ENCODE measurements at places on chromosomes 1 and 21.
A peak's percentile ranks its signal among the peaks of the same experiment; 100 is the strongest.

GRCh38 chr1:101317590-101317989, 80.8 kb downstream of the S1PR1 start:
- no peak for DNase-seq

- no peak for DNase-seq
Observed at GRCh38 chr21:41589620-41590175, 81.7 kb upstream of the TMPRSS2 start.

GRCh38 chr21:45996311-45997204, 15.0 kb downstream of the COL6A1 start:
- DNase-seq: no peak

- no peak for DNase-seq
Observed at GRCh38 chr1:223848536-223848935, 2.8 kb upstream of the TP53BP2 start.

DNA sequence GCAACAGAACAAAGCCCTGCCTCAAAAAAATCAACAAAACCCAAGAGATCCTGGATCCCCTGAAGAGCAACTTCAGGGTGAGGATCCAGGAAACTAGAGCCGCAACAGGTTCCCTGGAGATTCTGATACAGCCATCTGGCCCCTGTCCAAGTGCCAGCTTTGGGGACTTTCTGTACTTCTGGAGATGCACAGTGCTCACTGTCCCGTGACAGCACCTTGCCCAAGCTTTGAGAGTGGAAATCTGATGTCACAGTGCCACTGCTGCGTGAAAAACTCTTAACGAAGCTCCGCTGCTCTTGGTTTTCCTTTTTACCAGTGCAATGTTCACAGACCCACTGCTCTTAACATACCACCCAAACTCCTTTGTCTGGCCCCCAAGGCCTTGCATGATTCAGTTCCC, 26.3 kb downstream of the STK40 start:
- DNase-seq: no peak

GRCh38 chr21:46297338-46298271, 11.5 kb downstream of the YBEY start:
- no peak for DNase-seq

DNA sequence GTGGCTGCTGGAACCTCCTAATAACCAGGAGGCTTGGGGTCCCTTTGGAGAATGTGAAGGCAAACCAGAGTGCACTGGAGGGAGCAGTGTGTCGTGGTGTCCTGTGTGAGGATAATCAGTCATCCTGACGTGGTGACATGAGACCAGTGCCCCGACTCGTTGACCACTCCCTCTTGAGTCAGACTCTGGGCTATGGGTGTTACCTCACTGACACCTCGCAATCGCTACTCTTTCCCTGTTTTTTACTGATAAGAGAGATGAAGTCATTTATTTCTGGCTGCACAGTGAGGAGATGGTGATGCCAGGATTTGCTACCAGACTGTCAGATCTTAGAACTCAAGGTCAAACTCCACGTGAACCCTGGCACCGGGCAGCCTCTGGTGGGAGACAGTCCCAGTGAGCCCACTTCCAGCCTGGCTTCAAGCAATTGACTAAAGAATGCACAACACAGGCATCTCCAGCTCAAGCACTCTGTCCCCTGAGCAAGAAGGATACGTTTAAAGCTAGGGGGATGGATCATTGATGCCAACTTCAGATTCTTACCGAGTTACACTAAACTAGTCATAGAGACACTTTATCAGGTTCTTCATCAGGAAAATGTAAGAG, 30.3 kb downstream of the UBASH3A start:
- no peak for DNase-seq

DNA sequence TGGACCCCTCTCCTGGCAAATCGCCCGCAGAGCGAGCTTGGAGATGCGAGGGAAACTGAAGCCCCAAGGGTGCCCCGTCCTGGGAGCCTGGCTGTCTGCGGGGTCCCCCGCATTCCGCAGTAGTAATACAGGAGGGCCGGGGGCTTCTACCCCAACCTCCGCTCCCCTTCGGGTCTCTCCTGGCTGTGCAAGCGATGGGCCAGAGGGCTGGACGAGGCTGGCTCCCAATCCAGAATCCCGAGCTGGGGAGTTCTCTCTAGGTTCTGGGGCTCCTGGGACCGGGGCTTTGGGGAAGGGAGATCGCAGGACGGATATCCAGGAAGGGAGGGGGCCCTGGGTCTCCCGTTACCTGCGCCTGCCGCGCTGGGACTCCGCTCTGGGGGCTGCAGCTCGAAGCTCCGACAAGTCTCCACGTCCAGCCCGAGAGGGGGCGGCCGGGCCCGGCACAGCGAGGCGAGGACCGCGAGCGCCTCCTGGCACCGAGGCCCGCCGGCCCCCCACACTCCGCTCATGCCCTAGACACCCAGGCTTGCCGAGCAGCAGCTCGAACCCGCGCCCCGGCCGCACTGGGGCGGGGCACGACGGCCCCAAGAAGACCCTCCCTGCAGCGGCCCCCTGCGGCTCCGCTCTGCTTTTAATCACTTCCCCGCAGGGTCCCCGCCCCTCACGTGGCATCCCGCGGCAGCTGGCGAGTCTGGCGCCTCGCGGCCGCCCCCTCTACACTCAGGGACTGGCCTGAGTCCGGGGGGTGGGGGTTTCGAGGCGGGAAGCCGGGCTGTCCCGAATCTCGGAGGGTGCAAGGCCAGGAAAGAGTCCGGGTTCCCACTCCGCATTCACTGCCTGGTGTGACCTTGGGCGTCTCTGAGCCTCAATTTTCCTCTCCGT, at the start of gene SYT6:
Gene SYT6 (minus strand): TSS at position 609 of the 885 bp plus-strand sequence. CDS start 97 bp downstream, at position 512.
- DNase-seq: no peak

- no peak for DNase-seq
Observed at GRCh38 chr1:169214598-169214997, 108.1 kb downstream of the ATP1B1 start.

- DNase-seq: no peak
Observed at GRCh38 chr1:1603671-1604373, 3.9 kb upstream of the FNDC10 start.

DNA sequence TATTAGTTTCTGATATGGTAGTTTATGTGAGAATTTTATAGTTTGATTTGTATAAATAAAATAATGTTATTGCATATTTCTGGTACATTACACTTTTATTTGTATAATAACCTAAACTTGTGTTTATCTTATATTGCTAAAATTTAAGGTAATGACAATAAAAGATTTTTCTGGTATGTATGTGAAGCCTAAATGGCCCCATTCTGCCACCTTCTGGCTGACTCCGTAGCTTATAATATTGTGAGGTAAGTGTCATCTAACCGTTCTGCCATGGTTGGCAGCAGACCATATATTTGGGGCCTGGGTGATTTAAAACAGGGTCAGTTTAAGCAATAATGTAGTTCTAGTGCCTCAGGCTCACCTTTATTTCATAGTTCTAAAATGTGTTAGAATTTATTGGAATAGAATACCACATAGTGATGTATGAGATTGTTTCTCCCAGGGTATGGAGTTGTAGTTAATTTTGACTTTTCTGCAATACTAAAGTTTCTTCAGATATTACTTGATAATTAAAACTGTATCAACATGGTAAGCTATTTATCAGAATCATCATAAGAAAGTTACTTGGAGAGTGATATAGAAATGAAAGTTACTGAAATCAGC, 21.2 kb upstream of the PRKACB start:
- peak; percentile 26 for DNase-seq

DNA sequence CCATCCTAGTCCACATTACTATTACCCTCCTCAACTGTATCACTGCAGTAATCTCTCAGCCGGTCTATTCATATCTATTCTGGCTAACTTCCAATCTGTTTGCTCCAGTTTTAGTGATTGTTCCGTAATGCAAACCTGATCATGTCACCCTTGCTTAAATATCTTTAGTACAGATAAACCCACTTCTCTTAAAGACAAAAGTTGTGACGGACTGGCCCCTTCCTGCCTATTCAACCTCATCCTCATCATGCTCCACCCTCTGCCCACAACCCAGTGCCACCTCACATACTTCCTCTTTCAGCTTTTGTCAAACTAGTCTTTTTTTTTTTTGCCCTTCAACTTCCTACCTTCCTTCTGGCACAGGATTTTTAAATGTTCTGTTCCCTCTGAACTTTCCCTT, 2.8 kb upstream of the C1orf162 start:
- DNase-seq: peak; percentile 11

DNA sequence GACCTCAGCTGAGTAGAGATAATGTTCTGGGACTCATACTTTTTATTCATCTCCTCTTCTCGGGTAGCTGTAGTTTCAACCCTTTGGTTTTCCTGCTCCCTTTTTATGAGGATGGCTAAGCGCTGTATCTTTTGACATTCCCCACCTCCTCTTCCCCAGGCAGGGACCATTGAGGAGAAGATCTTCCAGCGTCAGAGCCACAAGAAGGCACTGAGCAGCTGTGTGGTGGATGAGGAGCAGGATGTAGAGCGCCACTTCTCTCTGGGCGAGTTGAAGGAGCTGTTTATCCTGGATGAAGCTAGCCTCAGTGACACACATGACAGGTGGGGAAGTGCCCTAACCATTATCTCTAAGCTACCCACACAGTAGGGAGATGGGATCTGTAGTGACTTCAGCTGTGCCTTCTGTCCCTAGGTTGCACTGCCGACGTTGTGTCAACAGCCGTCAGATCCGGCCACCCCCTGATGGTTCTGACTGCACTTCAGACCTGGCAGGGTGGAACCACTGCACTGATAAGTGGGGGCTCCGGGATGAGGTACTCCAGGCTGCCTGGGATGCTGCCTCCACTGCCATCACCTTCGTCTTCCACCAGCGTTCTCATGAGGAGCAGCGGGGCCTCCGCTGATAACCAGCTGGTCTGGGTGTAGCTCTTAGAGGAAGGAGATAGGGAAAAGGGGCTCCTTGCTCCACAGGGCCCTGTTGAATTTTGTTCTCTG, 25.6 kb downstream of the LRRC41 start:
- DNase-seq: no peak

DNA sequence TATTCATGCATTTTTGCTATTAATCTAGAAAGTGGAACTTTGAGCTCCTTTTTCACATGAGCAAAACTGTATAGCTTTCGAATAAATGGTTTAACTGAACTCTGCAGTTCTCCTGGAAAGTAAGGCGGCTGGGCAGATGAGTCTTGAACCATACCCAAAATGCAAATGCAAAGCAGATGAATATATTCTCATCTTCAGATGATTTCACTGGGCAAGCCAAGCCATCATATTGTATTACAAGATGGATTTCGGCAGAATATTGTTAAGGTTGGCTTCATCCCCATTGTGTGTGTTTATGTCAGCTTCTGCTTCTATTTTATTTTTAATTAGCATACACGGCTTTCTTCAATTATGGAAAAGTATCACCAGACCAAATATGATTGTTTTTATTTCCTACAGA, 209.6 kb downstream of the GREM2 start:
- no peak for DNase-seq

DNA sequence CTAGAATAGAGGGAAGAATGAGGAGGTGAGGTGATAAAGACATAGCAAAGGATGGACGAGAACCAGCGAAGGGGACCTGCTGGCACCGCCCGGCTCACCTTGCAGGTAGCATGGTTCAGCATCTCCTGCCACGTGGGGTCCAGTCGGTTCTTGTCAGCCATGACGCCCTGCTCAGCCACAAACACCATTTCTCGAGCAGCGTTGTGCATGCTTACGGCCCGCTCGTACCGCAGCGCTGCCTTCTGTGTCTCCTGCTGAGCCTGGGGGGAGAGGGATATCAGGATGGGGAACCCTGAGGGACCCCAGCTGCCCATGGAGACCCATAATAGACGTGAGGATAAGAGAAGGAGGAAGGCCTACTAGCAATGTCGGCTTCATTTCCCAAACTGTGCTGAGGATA, 11.4 kb downstream of the SH3BP5L start:
- DNase-seq: no peak

DNA sequence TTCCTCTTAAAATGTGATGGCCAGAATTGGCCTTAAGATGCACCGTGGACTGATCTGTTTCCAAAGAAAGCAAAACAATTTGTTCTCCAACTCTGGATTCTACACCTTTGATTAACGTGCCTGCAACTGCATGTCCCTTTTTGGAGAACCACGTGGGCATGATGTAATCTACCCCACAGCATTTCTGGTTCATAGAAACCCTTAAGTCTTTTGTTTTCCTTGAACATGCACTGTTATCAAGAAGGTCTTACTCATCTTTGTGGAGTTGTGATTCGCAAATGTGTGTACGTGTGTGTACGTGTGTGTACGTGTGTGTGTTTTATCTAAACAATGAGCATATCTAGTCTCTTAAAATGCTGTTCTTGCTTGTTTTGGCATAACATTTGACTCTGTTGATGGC, 57.8 kb downstream of the LPAR3 start:
- DNase-seq: no peak

DNA sequence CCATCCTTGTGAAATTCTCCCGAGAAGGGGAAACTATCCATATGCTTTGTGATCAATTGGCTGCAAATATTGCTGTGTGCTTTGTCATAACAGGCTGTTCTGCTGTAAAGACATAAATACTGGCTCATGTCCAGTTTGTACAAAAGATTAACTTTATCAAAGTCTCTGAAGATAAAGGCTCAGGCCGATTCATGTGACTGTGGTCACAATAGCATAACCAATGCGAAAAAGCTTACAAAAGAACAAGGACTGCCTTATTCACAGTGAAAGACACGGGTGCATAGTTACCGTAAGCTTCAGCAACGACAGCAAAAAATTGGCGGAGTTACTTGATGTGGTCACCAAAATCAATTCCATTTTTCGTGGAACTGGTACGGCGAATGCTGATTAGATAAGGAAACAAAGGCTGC, 173.6 kb upstream of the CHRM3 start:
- DNase-seq: no peak

DNA sequence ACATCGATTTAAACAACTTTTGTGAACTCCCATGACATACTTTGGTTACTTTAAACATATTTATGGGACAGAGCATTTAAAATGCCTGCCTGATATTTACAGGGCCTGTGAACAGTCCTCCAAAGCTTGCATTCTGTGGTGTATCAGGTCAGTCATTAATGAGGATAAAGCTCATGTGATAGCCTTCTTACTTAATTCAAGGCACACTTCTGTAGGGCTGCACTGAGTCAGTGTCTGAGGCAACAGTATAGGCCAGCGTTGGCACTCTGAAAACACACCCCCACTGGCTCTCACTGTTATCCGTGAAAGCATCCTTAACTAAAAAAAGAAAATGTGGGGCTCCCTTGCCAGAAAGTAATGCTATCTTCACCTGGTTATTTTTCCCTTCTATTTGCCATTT, 200.0 kb downstream of the NFIA start:
- no peak for DNase-seq

DNA sequence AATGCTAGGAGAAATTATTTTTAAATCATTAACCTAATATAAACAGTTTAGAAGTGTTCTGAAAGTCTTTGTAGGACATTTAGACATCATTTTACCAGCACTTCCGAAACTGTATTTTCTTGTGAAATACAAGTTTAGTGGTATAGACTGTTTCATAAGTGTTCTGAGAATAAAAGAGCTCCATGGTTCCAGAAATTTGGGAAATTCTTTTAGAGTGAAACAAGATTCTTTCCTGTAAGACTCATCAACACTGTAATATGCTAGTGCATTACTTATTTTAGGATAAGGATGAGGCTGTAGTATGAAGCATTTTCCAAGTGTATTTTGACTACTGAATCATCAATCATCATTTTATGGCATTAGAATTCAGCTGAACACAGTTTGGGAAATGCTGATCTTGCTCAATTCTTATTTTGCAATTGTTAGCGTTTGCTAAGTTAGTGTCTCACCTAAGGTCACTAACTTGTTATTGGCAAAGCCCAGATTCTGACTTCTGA, 73.4 kb downstream of the CEP350 start:
- no peak for DNase-seq

- DNase-seq: no peak
Observed at GRCh38 chr1:1063261-1063944, 10.7 kb downstream of the RNF223 start.

GRCh38 chr1:184489908-184490307, 103.1 kb downstream of the C1orf21 start:
- DNase-seq: no peak

Measured in stimulated activated CD8-positive, alpha-beta memory T cell treated with anti-CD3 and anti-CD28 coated beads, Interleukin-7, amount 100 ng/mL, for 24 hours (primary cell).